ENCODE measurements at places on chromosomes 3 and 15.

DNA sequence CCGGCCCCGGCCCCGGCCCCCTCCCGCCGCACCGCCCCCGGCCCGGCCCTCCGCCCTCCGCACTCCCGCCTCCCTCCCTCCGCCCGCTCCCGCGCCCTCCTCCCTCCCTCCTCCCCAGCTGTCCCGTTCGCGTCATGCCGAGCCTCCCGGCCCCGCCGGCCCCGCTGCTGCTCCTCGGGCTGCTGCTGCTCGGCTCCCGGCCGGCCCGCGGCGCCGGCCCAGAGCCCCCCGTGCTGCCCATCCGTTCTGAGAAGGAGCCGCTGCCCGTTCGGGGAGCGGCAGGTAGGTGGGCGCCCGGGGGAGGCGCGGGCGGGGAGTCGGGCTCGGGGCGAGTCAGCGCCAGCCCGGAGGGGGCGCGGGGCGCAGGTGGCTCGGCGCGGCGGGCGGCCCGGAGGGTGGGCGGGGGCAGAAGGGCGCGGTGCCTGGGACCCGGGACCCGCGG, 352 bp downstream of the CHRD start:
- DNase-seq = no peak
- H3K36me3 ChIP-seq = no peaks in the 10 kb centered on the region
- peak overlapping the region; percentile 65 for H3K4me3 ChIP-seq
- peaks cover 29% of the 10 kb centered on the region for H3K27me3 ChIP-seq

- H3K27ac ChIP-seq = no peak overlapping the region
- peaks cover 67% of the 10 kb centered on the region for H3K27me3 ChIP-seq
- no peak overlapping the region for H3K4me3 ChIP-seq
Observed at GRCh38 chr15:45111390-45112142, 2.4 kb downstream of the DUOX2 start.

DNA sequence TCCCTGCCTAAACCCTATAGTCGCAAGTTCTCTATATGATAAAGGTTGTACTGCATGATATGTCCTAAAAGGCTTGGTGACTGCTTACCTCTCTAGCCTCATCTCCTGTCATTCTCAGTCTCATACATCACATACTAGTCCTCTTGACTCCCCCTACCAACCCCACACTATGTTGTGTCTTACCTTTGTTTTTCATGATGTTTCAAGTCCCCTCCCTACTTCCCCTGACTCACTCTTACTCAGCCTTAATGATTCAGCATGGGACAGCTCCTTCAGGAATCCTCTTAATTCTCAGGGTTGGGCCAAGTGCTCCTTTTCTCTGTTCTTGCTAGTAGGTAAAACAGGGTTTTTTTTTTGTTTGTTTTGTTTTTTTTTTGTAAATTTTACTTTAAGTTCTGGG, 49.6 kb downstream of the SLMAP start:
- no peak overlapping the region for H3K4me3 ChIP-seq
- H3K4me1 ChIP-seq = peaks cover 8% of the 10 kb centered on the region
- DNase-seq = no peak
- no peak overlapping the region for H3K27ac ChIP-seq

GRCh38 chr15:26757141-26757540, 15.7 kb downstream of the GABRB3 start:
- no peak overlapping the region for H3K27ac ChIP-seq
- no peaks in the 10 kb centered on the region for H3K36me3 ChIP-seq
- peaks cover 5% of the 10 kb centered on the region for H3K4me1 ChIP-seq
- H3K4me3 ChIP-seq = no peak overlapping the region

GRCh38 chr3:183285828-183286457, 32.9 kb downstream of the B3GNT5 start:
- no peaks in the 10 kb centered on the region for H3K4me1 ChIP-seq
- 0 out of 2 replicates have a peak, but pooled peaks cover 3% of the 10 kb centered on the region for H3K36me3 ChIP-seq
- DNase-seq = no peak
- no peaks in the 10 kb centered on the region for H3K27me3 ChIP-seq

DNA sequence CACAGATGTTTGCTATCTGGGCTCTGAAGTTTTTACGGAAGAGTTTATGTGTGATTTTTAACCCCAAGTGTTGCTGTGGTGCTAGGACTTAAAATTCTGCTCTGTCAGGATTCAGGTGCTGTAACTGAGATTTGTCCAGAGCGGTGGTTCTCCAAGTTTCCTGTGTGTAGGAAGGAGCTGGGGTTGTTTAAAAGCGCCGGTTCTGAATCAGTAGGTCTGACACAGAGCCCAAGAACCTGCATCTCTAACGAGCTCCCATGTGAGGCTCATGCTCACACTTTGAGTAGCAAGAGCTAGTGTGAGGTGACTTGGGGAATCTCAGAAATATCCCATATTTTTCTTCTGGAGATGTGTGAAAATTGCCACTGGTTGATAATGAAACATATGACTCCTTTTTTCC, 325.5 kb downstream of the SATB1 start:
- H3K4me3 ChIP-seq = no peak overlapping the region
- no peak for DNase-seq
- H3K27me3 ChIP-seq = no peaks in the 10 kb centered on the region
- H3K27ac ChIP-seq = no peak overlapping the region
- no peaks in the 10 kb centered on the region for H3K4me1 ChIP-seq

GRCh38 chr3:59775761-59776325, 726.0 kb upstream of the CFAP20DC start:
- H3K36me3 ChIP-seq = no peaks in the 10 kb centered on the region
- H3K4me3 ChIP-seq = no peak overlapping the region
- no peaks in the 10 kb centered on the region for H3K27me3 ChIP-seq
- DNase-seq = no peak

GRCh38 chr3:168124791-168125190, 29.1 kb upstream of the GOLIM4 start:
- no peaks in the 10 kb centered on the region for H3K27me3 ChIP-seq
- no peak for DNase-seq
- no peak overlapping the region for H3K27ac ChIP-seq
- no peaks in the 10 kb centered on the region for H3K4me1 ChIP-seq
- H3K36me3 ChIP-seq = no peaks in the 10 kb centered on the region
- H3K4me3 ChIP-seq = no peak overlapping the region

DNA sequence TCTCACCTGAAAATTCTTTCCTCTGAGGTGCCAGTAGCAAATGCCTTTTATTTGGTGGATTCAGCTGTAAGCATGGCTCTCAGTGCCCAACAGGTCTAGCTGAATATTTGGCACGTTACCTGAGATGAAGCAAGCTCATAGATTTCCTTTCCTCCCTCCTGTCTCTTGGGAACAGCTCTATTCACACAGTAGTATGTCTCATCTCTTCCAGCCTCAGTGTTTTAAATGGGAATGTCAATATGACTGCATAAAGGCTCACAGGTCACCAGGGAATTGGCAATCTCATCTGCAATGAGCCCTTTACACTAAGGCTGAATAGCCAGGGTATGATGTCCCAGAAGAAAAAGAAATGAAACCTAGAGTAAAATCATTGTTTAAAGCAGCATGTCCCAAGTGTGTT, 733.5 kb downstream of the NTRK3 start:
- H3K36me3 ChIP-seq = no peaks in the 10 kb centered on the region
- H3K4me1 ChIP-seq = no peaks in the 10 kb centered on the region
- no peak for DNase-seq
- H3K27ac ChIP-seq = no peak overlapping the region

DNA sequence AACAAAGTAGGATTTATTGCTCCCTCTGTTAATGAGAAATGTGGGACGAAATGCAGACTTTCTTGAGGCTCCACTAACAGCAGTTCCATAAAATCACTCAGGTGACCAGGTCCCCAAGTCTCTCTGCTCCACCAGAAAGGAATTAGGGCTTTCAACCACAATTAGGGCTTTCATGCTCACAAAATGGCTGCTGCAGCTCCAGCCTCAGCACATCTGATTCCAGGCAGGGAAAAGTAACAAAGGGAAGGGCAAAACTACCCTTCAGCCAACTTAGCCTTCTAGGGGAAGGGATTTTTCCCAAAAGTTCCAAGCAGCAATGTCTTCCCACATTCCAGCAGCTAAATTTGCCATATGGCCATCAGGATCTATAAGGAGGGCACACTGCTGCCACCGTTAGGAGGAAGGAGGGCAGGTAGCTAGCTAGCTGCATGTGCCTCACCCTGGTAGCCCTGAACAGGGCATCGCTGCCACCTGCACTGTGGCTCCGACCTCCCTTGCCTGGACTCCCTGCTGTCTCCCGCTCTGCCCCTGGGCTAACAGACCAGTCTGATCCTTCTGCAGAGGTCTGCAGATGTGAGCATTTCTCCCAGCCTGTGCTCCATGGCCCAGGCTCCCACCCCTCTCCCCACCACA, 12.8 kb downstream of the CFAP100 start:
- no peak for DNase-seq
- H3K4me1 ChIP-seq = no peaks in the 10 kb centered on the region
- no peaks in the 10 kb centered on the region for H3K27me3 ChIP-seq
- no peak overlapping the region for H3K27ac ChIP-seq

DNA sequence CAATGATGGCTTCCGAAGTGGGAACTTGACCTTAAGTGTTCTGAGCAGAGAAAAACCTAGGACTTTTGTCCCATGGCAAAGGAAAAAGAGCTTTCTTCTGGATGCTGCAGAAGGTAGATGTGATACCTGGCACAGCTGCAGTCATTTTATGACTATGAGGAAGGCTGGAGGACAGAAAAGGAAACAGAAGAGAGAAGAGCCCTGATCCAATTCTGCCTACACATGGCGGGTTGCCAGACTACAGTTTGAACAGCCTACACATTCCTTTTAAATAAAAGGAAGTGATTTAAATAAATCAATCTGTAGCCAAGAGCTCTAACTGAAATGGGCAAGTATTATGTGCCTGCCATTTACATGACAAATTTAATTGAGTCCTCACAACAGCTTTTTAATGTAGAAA, 43.6 kb upstream of the CHRNB4 start:
- no peaks in the 10 kb centered on the region for H3K36me3 ChIP-seq
- no peak overlapping the region for H3K4me3 ChIP-seq
- H3K4me1 ChIP-seq = peaks cover 6% of the 10 kb centered on the region
- no peak overlapping the region for H3K27ac ChIP-seq
- no peaks in the 10 kb centered on the region for H3K27me3 ChIP-seq

- no peak for DNase-seq
- H3K4me1 ChIP-seq = peaks cover 6% of the 10 kb centered on the region
- H3K27me3 ChIP-seq = no peaks in the 10 kb centered on the region
- H3K36me3 ChIP-seq = no peaks in the 10 kb centered on the region
Observed at GRCh38 chr3:186614266-186614596, 1.4 kb downstream of the AHSG start.

DNA sequence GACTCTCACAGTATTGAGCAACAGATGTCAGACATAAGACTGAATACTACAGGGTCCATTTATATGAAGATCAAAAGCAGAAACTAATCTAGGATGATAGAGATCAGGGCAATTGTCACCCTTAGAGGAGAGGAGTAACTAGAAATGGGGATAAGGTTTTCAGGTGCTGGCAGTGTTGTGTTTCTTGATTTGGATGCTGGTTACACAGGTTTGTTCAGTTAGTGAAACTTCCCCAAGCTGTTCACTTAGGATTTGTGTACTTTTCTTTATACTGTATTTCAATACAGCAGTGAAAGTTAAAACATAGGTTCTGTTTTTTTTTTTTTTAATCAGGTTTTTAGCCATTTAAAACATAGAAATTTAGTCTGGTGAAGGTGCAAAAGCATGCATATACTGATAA, 39.1 kb upstream of the CMTM7 start:
- H3K27ac ChIP-seq = no peak overlapping the region
- no peaks in the 10 kb centered on the region for H3K27me3 ChIP-seq
- H3K36me3 ChIP-seq = no peaks in the 10 kb centered on the region
- no peak for DNase-seq

DNA sequence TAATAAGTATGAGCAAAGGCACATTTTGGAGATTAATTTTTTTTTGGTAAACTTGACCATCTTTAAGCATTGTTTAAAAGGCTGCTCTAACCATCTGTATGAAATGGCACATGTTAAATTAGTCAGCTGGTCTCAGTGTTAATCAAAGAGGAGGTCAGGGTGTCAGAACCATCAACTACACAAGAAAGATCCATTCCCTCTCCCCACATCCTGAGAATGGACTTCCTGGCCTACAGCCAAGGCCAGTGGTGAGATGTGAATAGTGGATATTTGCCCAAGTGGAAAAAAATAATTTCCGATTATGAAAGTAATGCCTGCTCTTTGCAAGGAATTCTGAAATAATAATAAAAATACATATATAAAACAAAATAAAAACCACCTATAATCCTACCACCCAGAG, 641.7 kb downstream of the NR2F2 start:
- no peaks in the 10 kb centered on the region for H3K27me3 ChIP-seq
- H3K4me1 ChIP-seq = no peaks in the 10 kb centered on the region
- no peak overlapping the region for H3K4me3 ChIP-seq
